ENCODE measurements at places on chromosomes 13 and 19.

- DNase-seq, result peak; percentile 77
Measured at GRCh38 chr19:38842439-38843174, 7.2 kb downstream of the HNRNPL start.

- DNase-seq, result no peak
Measured at GRCh38 chr19:5621945-5622464, 571 bp downstream of the SAFB2 start.

GRCh38 chr13:49314344-49314882 is 66.7 kb downstream of the CDADC1 start:
- DNase-seq, result no peak

GRCh38 chr13:21917086-21918015 is 246.5 kb downstream of the FGF9 start:
- DNase-seq, result no peak

DNA sequence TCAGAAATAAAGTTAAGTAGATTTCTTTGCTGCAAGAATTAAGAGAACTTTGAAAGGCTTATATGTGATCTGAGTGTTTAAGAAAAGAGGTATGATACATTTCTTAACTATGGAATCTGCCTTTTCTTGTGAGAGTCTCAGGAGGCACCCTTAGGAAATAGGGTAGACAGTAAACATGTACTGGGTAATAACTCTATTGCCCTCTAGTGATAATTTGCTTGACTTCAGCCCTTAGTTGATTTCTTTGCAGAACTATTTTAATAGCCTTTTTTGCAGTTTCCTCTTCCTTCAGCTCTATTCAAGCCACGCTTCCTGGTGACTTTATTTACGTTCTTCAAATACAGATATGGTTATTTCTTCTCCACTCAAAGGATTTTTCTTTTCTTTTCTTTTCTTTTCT is 37.0 kb upstream of the CCNA1 start:
- no peak for DNase-seq

DNA sequence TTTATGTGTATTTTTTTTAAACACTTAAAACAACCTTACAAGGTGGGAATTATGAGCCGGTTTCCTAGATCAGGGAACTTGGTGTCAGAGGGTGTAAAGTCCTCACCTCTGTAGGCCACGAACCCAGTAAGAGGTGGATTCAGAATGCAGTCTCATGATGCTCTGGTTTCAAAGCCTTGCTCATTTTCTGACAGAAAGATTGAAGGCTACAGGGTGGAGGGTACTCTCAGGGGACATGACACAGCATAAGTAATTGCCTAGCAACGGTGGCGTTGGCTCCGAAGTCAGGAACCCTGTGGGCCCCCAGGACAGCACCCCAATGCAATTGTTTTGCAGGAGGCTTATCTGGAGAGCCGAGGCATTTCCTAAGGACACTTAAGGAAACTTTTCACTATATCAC is 794.7 kb downstream of the EFNB2 start:
- DNase-seq, result no peak

DNA sequence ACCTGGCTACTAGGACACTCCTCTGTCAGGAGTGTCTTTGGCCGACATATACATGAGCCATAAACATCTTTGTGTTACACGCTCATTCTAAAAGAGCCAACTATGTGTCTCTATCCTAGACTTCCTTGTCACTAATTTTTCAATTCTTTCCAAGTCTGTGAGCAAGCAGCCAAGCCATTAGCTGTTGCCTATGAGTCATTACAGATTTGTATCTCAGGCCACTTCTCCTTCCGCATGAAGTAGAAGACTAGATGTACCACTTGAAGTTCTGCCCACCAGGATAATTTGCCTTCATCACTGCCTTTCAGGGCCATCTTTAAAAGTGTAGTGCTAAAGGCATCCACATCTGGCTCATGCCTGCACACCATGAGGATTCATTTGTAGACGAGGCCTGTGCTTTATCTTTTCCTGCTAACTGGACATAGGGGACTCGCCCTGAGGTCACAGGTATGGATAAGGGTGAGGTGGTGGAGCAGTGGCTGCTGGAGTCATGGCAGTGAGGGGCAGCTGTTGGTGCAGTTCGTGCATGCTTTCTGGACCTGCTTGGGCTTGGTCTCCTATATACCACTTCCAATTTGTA is 126.1 kb upstream of the KL start:
- no peak for DNase-seq

- no peak for DNase-seq
Measured at GRCh38 chr13:34108410-34108809, 290.5 kb downstream of the RFC3 start.

DNA sequence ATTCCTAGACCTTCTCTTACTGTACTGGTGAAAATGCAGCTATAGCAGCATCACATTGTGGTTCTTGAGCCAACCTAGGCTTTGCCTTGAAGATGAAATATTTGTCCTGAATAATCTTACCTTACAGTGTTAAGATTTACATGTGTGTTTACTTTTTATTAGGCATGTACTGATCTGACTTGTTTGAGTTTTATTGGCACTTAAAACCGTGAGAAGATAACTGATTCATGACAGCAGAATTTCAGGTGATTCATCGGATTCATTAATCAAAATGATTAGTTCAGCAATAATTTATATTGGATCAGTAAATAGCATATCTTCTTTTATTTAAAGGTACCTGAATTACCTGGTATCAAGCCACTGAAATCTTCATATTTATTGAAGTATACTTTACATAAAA is 296.3 kb downstream of the KLF5 start:
- no peak for DNase-seq

- no peak for DNase-seq
Measured at GRCh38 chr13:36072152-36072935, 58.8 kb downstream of the DCLK1 start.

Data from central memory CD4-positive, alpha-beta T cell (primary cell).